K562 (cell line): ENCODE measurements at places on chromosomes 11 and 22. TPM values are rescaled to one million over a fixed set of nuclear protein-coding genes. Genes with fewer than 3 reads are reported as not detected.

Gene OTOG
- total RNA-seq, result not detected in 2 replicates

GRCh38 chr22:50091092-50091768, 1.4 kb downstream of the MOV10L1 start:
- H3K4me3 ChIP-seq, result no peak overlapping the region
- H3K4me1 ChIP-seq, result peaks cover 2% of the 10 kb centered on the region; the same call in 2 of the 3 replicates
- H3K27me3 ChIP-seq, result no peaks in the 10 kb centered on the region
- DNase-seq, result no peak

DNA sequence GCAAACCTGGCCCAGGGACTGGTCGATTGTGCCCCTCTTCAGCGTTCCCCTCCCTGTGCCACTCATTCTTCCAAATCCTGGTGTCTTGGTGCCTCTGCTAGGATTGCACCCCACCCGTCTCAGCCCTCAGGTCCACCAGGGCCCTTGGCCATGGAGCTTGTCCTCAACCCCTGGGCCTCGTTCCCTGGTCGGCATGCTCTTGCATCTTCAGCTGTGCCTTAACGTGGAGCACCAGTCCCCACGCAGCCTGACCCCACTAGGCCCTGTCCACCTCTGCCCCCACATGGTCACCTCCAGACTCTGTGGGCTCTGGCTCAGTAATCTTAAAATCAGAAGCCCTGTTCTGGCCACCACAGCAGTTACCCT, 61.1 kb downstream of the OSBP2 start:
- no peaks in the 10 kb centered on the region; the same call in 1 of the 2 replicates for H3K4me1 ChIP-seq
- H3K27ac ChIP-seq, result no peak overlapping the region
- no peak overlapping the region for H3K4me3 ChIP-seq
- H3K27me3 ChIP-seq, result no peaks in the 10 kb centered on the region; the same call in 1 of the 2 replicates
- DNase-seq, result no peak

GRCh38 chr22:48736593-48737460, 1090.8 kb downstream of the BRD1 start:
- no peaks in the 10 kb centered on the region for H3K4me1 ChIP-seq
- peaks cover 10% of the 10 kb centered on the region; the same call in 1 of the 2 replicates for H3K27me3 ChIP-seq
- no peak for DNase-seq
- H3K4me3 ChIP-seq, result no peak overlapping the region

DNA sequence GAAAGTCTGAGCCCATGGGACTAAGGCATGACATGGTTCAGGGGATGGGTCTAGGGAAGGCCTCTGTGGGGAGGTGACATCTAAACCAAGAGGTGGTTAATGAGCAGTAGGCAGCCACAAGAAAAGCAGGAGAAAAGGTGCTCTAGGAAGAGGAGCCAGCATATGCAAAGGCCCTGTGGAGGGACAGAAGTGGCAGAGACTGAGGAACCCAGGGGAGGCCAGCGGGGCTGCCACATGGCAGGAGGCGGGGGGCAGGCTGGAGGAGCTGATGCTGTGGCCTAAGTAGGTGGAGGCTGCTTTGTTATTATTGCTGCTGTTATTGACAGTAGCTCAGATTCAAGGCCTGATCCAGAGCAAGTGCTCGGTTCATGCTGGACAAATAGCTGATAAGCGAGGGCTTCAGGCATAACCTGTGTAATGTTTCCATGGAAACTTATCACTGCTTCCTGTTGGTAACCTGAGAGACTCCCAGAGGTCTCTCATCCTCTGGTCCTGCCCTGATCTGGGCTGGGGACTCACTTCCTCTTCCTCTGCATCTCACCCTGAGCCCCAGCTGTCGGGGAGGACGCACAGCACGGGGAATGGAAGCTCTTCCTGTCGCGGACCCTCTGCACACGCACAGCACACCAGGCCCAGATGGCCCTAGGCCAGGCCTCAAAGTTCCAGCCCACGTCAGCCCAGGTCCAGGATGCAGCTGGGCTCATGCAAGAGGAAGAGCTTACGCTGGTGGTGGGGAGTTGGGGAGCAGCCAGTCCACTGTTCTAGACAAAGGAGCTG, 75.2 kb upstream of the TP53I11 start:
- no peak overlapping the region for H3K4me3 ChIP-seq
- H3K36me3 ChIP-seq, result no peaks in the 10 kb centered on the region
- DNase-seq, result no peak
- H3K27ac ChIP-seq, result no peak overlapping the region

DNA sequence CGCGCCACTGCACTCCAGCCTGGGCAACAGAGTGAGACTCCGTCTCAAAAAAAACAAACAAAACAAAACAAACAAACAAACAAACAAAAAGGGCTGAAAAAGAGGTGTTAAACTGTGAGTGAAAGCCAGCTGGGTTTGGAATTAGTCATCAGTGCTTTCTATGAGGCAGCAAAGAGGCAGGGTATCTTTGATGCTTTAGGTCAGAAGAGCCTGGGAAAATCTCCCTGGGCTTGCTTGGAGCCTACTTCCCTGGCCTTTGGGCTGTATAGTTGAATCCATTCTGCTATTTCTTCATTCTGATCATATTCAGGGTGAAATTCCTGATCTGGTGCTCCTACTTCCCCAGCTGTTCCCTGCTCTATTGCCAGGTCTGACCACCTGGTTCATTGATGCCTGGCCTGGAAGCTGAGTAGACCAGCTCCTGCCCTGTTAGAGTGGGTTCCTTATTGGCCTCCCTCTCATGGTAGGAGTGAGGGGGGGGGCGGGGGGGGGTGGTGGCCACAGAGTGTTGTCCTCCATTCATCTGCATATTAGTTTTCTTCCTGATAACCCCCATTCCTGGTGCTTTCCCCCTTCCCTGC, 65.6 kb downstream of the INSC start:
- H3K27me3 ChIP-seq, result peaks cover 13% of the 10 kb centered on the region
- H3K27ac ChIP-seq, result no peak overlapping the region
- no peak overlapping the region for H3K4me3 ChIP-seq
- no peaks in the 10 kb centered on the region for H3K36me3 ChIP-seq
- no peaks in the 10 kb centered on the region; the same call in 1 of the 2 replicates for H3K4me1 ChIP-seq
- DNase-seq, result no peak

Gene ART5
- total RNA-seq, result 0.29 and 0.38 TPM in 2 replicates

Gene OR5P2
- not detected in 2 replicates for total RNA-seq

- H3K27me3 ChIP-seq, result peaks cover 7% of the 10 kb centered on the region
- no peaks in the 10 kb centered on the region for H3K36me3 ChIP-seq
- no peak for DNase-seq
- no peak overlapping the region for H3K4me3 ChIP-seq
Measured at GRCh38 chr11:62179995-62180394, 10.0 kb upstream of the SCGB1D1 start.

DNA sequence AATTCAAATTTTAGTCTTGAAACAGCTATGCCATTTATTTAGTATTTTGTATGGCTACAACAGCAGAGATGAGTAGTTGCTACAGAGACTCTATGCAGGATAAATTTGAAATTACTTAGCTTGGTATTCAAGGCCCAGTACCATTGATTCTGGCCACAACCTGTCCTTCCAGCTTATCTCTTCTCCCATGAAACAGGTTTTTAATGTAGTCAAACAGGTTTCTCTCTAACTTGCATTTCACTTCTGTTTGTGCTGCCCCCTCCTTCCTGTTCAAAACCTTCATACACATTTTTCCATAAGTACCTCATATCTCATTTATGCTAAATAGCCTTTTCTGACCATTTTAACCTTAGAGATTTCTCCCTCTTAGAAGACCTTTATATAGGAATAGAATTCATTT, 3.3 kb downstream of the USP47 start:
- H3K27ac ChIP-seq, result peak overlapping the region; percentile 96; the same call in 2 of the 3 replicates
- no peaks in the 10 kb centered on the region; the same call in 2 of the 3 replicates for H3K36me3 ChIP-seq
- peaks cover 45% of the 10 kb centered on the region; the same call in 2 of the 3 replicates for H3K4me1 ChIP-seq

Gene NXPE1
- total RNA-seq, result 0.45 TPM in 1 of 2 replicates, not detected in the other

DNA sequence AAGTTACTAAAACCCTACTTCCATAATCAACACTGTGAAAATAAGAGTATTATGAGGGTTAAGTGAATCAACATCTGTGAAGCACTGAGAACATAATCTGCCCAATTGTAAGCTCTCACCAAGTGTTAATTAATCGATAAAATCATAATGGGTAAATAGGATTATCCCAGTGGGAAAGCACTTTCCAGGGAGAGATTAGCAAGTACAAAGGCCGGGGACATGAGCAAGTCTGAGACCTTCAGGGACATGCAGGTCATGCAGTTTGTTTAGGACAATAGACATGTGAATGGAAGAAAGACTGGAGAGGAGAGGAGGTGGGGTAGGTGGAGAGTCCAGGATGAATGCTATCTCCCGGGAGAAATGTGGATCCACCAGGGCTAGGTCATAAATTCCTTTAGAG, 57.8 kb upstream of the FIBIN start:
- no peak for DNase-seq
- no peaks in the 10 kb centered on the region for H3K27me3 ChIP-seq
- no peaks in the 10 kb centered on the region for H3K4me1 ChIP-seq
- H3K36me3 ChIP-seq, result no peaks in the 10 kb centered on the region
- no peak overlapping the region for H3K27ac ChIP-seq

DNA sequence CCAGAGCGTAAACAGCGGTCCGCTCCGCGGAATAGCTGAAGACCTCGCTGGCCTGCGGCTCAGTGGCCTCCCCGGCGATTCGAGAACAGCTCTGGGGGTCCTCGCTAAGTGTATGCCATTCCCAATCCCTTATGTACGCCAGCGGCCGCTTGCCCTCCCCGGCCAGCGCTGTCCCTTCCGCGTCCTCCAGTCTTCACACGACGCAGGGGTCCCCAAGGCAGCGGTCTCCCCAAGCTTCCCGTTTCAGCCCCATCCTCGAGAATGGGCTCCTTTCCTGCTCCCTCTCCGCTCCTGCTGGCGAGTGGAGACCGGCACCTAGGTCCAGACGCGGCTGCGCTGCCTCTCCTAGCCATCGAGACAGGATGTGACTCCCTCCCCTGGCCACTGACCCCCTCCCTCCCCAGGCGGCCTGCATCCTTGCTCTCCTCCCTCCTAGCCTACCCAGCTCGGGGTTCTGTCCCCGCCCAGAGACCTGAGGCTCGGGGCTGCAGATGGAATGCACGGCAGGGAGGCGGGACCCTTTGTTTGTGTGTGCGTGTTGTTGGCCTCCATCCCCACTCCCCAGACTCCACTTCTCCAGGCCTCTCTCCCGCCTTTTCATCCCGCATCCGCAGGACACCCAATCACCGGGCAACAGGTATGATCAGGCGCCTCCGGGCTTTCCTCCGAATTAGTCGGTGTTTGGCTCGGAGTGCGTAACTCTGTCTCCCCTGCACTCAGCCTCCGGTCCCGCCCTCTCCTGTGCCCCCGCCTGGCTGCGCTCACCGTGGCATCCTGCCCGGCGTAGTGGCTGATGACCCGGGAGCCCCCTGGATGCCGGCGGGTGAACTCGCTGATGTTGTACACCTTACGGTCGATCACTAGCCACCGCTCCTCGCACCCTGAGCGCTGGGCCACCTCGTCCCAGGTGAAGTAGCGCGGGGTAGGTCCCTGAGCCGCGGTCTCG, 740 bp downstream of the FADS1 start:
- H3K4me3 ChIP-seq, result peak overlapping the region; percentile 64
- H3K27ac ChIP-seq, result peak overlapping the region; percentile 98
- H3K27me3 ChIP-seq, result no peaks in the 10 kb centered on the region

DNA sequence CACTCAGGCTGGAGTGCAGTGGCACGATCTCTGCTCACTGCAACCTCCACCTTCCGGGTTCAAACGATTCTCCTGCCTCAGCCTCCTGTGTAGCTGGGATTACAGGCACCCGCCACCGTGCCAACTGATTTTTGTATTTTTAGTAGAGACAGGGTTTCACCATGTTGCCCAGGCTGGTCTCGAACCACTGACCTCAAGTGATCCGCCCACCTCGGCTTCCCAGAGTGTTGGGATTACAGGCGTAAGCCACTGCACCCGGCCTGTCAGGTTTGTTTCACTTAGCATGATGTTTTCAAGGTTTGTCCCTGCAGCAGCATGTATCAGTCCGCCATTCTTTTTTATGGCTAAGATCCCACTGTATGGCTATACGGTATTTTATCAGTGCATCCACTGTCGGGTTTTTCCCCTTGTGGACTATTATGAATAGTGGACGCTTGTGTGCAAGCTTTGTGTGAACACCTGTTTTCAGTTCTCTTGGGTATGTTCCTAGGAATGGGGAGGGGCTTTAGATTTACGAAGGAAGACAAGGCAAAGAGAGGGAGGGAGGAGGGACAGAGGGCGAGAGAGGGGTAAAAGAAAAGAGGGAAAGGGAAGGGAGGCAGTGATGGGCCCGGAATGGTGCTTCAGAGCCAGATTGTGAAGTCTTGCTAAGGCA, 13.9 kb upstream of the CDC42EP2 start:
- DNase-seq, result no peak
- H3K4me1 ChIP-seq, result peaks cover 12% of the 10 kb centered on the region; the same call in 2 of the 3 replicates
- H3K4me3 ChIP-seq, result no peak overlapping the region
- H3K36me3 ChIP-seq, result peaks cover 47% of the 10 kb centered on the region; the same call in 2 of the 3 replicates
- no peak overlapping the region for H3K27ac ChIP-seq

GRCh38 chr11:131897956-131898355, 527.5 kb downstream of the NTM start:
- no peak overlapping the region for H3K27ac ChIP-seq
- no peak for DNase-seq
- H3K4me1 ChIP-seq, result no peaks in the 10 kb centered on the region
- H3K4me3 ChIP-seq, result no peak overlapping the region
- H3K27me3 ChIP-seq, result no peaks in the 10 kb centered on the region

Gene NKAPD1
- 25.7 and 28.1 TPM in 2 replicates for total RNA-seq

Gene SYT13
- total RNA-seq, result 0.09 and 0.11 TPM in 2 replicates

DNA sequence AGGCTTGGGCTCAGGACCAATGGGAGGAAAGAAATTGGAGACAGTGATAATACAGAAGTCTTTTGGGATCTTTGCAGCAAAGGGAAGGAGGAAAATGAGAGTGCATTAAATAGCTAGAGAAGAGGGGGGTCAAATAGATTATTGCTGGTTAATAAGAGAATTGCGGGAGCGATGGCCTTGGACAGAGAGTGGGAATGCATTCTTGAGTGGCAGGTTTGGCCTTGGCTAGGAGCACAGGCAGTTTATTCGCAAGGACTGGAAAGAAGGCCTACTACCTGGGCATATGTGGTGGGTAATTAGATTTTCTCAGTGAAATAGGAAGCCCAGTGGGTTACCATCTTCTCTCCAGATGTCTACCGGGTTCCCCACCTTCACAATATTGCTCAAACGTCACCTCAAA, 3.5 kb upstream of the MEN1 start:
- H3K36me3 ChIP-seq, result peaks cover 7% of the 10 kb centered on the region; the same call in 1 of the 3 replicates
- DNase-seq, result no peak
- no peaks in the 10 kb centered on the region for H3K27me3 ChIP-seq
